Thymus (tissue), 14 donors: ENCODE measurements at places on chromosomes 11 and 22.

- DNase-seq: no peak
These were observed 138.7 kb downstream of the MAML2 start for GRCh38 chr11:96204366-96204659.

- no peak for DNase-seq
These were observed 5.1 kb upstream of the MS4A18 start for GRCh38 chr11:60719391-60719790.

DNA sequence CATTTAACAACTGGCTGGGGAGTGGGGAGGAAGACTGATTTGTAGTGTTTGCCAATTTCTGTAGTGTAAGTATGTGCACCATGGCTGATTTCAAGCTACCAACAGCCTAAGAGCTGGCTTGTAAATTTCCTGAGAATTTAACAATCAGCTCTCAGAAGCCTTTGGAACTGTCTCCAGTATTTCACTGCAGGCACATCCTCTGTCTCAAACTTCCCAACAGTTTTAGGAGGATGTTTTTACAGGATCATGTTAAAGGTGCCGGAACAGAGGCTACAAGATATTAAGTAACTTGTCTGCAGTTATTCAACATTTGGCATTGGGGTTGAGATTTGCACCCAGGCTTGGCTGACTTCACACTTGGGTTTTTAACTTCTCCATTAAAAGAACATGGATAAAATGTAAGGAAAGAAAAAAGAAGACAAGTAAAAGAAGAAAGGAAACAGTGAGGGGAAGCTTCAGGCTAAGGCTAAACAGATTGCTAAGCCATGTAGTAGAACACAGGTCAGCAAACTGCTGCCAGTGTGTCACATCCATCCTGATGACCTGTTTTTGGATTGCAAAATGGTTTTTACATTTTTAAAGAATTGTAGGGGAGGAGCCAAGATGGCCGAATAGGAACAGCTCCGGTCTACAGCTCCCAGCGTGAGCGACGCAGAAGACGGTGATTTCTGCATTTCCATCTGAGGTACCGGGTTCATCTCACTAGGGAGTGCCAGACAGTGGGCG is 204.8 kb upstream of the SESN3 start:
- DNase-seq: no peak

- DNase-seq: no peak
These were observed 19.0 kb downstream of the CD5 start for GRCh38 chr11:61121192-61121831.

GRCh38 chr22:22705328-22706100 is 61.1 kb downstream of the GGTLC2 start:
- no peak for DNase-seq

DNA sequence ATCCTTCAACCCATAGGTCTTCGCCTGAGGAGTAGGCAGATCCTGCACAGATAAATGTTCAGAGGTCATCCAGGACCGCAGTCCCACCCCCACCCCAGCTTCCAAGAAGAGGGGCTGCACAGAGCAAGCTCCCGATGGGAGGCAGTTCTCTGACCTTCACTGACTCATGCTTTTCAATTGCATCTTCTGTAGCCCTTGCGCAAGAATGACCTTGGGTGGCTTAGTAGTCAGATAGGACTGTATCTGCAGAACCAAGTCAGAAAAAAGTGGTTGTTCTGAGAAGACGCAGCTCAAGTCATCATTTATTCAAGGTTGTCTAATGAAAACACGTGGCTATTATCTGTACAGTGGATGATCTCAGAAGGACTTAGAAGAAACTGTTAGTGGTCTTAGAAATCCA is 16.4 kb upstream of the GRAMD1B start:
- DNase-seq: no peak

DNA sequence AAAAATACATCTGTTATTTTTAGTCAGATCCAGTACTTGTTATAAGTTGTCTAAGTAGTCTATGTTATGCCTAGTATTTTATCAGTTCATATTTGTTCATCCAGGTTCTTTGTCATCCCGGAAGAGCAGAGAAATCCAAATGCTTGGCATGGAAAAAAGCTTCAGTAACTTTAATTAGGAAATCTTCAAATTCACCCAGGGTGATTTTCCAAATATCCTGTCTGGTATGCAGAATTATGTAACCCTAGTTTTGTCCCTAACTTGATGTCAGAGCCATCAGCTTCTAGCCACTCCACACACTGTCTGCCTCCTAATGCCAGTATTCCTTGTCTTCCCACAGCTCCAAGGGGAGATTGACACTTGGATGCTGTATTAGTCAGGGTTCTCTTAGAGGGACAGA is 216.2 kb downstream of the ARHGAP42 start:
- no peak for DNase-seq

DNA sequence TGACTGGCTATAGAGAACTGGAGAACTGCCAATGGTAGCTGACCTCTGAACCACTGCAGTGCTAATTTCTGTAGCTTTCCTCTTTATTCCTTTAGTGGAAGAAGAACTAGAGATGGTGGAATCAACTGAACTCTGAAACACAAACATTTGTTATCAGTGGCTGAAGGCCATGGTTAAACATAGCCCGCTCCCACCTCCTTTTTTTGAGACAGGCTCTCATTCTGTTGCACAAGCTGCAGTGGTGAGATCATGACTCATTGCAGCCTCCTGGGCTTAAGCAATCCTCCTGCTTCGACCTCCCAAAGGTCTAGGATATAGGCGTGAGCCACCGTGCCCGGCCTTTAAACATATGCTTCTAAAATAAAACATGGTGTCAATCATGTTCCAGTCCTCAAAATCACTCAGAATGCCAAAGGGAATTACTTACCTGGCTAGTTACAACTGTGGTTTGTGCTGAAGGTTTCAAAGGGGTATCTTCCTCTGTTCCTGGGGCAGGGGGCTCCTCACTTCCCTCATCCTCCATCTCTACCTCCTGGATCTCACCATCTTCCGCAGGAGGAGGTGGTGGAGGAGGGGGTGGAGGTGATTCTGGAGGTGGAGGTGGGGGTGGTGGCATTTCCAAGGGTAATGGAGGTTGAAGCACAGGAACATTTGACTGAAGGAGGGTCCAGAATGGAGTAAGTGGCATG is 9.0 kb upstream of the AGBL2 start:
- no peak for DNase-seq

- DNase-seq: no peak
These were observed 116.1 kb downstream of the WNT11 start for GRCh38 chr11:76090174-76090573.

DNA sequence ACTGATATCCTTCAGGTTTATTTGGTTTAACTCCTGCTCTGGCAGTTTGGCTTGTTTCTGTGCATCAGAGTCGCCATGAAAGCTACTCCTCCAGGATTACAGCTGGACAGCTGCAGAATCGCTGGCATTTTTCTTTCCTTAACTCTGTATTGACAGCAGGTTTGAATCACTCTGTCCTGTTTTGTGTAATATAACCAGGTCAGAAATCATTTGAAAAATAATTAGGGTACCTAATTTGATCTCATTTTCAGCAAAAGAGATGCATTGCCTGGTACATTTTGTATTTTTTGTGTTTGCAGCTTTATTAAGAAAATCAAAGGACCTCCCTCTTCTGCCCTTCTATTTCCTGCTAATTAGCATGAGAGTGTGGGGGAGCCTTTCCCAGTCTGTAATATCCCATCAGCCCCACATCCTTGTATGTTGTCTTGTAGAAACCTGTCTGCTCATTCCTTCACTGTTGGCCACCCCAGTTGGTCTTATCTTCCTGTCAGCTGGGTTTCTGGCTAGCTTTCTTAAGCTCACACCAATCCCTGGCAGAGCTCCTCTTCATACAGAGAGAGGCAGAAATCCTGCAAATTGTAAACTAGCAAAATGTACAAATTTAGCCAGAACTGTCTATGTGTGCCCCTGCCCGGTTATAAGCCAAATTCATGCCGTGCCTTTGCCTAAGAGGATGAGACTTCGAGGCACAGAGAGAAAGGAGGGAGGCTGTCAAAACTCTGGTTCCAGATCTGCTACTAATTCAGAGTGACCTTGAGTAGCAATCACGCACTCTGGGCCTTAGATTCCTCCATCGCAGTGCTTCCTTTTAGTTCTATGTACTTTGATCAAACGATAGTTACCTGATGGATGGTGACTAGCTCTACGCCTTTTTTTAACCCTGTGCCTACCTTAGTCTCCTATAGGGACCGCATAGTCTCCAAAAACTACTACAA is 200.6 kb downstream of the NAV2 start:
- no peak for DNase-seq

DNA sequence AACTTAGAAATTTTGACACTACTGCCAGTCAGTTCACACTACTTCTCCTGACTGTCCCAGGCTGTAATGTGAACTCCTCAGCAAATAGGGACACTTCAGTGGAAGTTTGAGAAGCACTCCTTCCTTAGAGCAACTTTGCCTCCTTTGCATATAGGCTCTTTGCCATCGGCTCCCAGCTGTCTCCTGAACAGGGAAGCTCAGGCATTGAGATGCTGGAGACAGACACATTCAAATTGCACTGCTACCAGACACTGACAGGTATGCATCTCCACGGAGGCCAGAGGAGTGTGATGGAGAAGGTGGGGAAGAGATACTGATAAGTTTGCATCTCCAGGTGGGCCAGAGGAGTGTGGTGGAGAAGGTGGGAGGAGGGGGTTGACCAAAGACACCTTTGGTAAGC is 1.4 kb downstream of the TRAPPC4 start:
- DNase-seq: no peak

- no peak for DNase-seq
These were observed 441.8 kb downstream of the TBC1D22A start for GRCh38 chr22:47204002-47204979.

GRCh38 chr22:49147617-49148175 is 680.0 kb downstream of the BRD1 start:
- no peak for DNase-seq

DNA sequence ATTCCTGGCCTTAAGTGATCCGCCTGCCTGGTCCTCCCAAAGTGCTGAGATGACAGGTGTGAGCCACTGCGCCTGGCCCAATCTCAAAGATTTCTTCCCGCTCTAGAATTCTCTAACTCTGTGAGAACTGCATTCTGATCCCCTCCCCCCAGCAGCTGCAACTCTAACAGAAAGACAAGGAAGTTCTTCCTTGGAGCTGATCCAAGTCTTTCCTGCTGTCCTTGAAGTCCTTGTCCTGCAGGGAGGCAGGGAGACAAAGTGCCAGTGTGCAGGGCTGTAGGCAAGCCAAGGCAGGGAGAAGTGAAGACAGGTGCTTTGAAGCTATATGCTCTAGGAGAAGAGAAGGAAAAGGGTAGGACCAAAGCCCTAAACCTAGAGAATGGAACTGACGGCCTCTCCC is 9.5 kb upstream of the GGA1 start:
- no peak for DNase-seq

DNA sequence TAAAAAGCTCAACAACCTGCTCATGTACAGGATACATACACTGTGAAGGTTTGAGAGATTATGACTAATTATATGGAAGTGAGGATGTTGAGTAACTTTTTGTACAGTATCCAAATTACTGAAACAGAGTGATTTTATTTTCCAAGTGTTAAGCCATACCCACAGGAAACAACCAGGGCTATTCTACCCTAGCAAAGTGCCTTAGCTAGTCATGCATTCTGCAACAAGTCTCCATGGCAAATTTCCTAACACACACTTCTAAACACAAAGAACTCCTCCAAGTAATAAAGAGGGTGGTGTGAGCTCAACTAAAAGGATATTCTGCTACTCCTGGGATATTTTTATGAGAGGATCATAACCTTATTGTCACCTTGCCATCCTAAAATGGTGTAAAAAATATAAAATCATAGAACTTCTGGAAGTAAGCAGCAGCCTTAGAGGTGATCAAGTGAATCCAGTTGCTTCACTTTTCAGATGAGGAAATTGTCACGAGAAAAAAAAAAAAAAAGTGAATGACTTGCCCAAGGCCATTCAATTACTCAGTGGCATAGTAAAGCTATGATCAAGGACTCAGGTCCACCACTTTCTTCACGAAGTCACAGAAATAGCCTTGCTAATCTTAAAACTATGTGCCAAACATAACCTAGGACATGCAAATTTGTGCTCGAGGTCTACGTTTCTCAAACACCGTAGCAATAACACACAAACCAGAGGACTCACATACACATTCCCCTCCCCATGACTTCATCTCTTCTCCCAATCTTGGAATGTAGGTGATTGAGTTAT is 4.2 kb downstream of the LGR4 start:
- no peak for DNase-seq

- no peak for DNase-seq
These were observed 6.2 kb upstream of the FAM83F start for GRCh38 chr22:39988386-39989114.

GRCh38 chr11:72646024-72646423 is 28.2 kb downstream of the PDE2A start:
- no peak for DNase-seq

DNA sequence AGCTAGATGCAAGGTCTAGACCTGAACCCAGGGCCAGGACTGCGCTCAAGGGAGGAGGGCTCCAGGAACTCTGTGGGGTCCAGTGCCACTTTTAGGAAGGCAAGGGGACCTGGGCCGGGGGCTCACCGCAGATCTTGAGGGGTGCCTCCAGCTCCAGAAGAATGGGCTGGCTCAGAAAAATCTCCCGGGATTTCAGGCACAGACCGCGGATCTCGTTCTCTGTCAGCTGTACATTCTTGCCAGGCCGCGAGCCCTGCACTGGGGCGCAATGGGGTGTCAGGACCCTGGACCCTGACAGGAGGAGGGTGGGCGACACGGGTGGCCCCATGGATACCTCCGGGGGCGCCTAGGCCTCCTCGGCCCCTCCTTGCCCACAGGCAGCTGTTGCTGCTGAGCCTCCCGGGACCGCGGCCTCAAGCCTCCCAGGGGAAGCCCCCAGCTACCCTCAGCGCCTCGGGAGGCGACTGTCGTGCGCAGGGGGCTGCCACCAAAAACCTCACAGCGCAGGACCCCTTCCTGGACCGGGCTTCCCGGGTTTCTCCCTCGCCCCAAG is 640 bp downstream of the PPP1CA start:
- DNase-seq: no peak

- no peak for DNase-seq
These were observed 13.1 kb upstream of the TMEM123 start for GRCh38 chr11:102465696-102466095.

- DNase-seq: peak; percentile 45
These were observed 789 bp downstream of the SIK2 start for GRCh38 chr11:111602865-111603610.

DNA sequence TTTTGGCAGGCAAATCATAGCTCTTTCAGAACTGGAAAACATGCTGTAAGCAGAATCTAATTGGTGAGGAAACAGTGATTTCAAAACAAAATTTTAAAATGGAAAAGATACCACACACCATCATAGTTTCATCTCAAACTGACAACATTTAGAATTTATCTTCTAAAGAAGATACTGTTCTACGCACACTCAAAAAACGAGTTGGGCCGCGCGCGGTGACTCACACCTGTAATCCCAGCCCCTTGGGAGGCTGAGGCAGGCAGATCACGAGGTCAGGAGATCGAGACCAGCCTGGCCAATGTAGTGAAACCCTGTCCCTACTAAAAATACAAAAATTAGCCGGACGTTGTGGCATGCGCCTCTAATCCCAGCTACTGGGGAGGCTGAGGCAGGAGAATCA is 44.2 kb upstream of the ADSL start:
- no peak for DNase-seq

- no peak for DNase-seq
These were observed 96.8 kb upstream of the THY1 start for GRCh38 chr11:119519796-119520195.

DNA sequence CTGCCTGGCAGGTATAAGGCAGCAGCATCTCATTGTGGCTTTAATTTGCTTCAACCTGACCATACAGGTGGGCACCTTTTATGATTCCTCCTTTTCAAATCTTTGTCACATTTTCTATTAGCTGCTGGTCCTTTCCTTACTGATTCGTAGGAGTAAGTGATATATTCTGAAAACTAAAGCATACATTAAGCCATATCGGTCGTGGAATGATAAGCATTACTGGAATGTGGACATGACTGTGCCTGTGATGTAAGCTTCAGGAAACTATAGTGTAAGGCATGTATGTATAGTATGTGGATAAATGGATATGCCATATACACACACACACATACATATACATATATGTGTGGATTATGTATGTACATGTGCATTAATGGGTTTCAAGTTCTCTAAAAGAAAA is 20.8 kb downstream of the YPEL1 start:
- DNase-seq: no peak
